CD14-positive monocyte (primary cell): ENCODE measurements at places on chromosomes 16 and 17. TPM values are rescaled to one million over a fixed set of nuclear protein-coding genes. Genes with fewer than 3 reads are reported as not detected.

ZNF469 gene
- polyA plus RNA-seq = 0.02 TPM

DNA sequence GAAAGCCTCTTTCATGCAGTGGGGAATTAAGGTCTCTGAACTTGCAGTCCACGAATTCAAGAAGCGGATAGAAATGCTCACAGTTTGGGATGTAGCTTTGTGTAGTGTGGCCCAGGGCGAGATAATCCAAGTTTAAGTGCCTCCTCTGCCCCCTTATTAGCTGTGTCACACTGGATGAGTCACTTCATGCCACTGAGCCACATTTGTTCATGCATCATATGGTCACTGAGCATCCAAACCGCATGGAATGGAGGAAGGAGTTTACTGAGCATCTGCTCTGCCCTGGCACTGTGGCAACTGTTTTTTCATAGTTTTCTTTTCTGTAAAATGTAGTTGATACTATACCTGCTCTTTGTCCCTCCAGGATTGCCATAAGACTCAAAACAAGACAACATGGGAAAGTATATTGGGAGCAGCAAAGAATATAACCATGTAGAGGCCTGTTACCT lies 15.1 kb upstream of the DHX8 start:
- H3K36me3 ChIP-seq = no peaks in the 10 kb centered on the region
- H3K27me3 ChIP-seq = no peaks in the 10 kb centered on the region
- H3K4me3 ChIP-seq = no peak overlapping the region
- no peaks in the 10 kb centered on the region for H3K4me1 ChIP-seq
- no peak for DNase-seq
- no peak overlapping the region for H3K27ac ChIP-seq

- no peaks in the 10 kb centered on the region for H3K4me1 ChIP-seq
- H3K36me3 ChIP-seq = no peaks in the 10 kb centered on the region
- H3K4me3 ChIP-seq = no peak overlapping the region
- no peak for DNase-seq
Measured at GRCh38 chr17:80592243-80592642, 47.6 kb downstream of the RPTOR start.

GRCh38 chr17:78680436-78680835 lies 101.6 kb downstream of the CYTH1 start:
- peak overlapping the region; percentile 42 for H3K27ac ChIP-seq
- H3K27me3 ChIP-seq = no peaks in the 10 kb centered on the region
- no peaks in the 10 kb centered on the region for H3K4me1 ChIP-seq

DNA sequence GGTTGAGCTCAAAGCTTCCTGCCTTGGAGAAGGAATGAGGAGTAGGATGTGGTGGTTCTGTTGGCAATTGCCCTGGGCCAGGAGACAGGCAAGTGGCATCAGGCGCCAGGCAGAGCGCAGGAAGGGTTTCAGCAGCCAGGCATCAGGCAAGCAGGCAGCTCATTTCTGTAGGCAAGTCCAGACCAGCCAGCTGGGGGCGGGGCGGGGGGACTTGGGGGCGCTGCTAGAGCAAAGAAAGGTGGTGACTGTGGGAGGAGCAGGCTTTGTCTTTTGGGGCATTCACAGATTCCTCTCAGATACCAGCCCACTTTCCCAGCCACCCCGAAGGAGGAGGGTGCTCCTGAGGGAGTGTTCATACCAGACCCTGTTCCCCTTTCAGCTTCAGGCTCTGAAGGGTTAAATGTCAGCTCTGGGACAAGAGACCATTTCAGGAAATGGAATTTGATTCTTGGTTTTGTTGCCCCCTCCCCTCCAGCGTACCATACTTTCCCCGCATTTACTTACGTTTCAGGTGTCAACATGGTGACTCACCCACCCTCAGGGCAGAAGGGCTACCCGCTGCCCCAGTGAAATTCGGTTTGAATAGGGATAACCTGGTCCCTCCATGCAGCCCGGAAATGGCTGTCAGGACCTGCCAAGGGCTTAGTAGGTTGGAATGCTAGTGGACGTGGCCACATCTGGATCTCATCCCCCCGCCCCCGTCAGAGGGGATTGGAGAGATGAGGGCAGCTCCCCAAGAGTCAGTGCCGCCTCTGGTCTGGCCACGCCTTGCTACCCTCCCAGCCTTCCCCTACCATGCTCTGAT lies 13.2 kb downstream of the NGFR start:
- no peaks in the 10 kb centered on the region for H3K36me3 ChIP-seq
- H3K4me3 ChIP-seq = no peak overlapping the region
- no peak overlapping the region for H3K27ac ChIP-seq
- DNase-seq = no peak
- peaks cover 5% of the 10 kb centered on the region for H3K4me1 ChIP-seq

NACA2 gene
- not detected for polyA plus RNA-seq

DNA sequence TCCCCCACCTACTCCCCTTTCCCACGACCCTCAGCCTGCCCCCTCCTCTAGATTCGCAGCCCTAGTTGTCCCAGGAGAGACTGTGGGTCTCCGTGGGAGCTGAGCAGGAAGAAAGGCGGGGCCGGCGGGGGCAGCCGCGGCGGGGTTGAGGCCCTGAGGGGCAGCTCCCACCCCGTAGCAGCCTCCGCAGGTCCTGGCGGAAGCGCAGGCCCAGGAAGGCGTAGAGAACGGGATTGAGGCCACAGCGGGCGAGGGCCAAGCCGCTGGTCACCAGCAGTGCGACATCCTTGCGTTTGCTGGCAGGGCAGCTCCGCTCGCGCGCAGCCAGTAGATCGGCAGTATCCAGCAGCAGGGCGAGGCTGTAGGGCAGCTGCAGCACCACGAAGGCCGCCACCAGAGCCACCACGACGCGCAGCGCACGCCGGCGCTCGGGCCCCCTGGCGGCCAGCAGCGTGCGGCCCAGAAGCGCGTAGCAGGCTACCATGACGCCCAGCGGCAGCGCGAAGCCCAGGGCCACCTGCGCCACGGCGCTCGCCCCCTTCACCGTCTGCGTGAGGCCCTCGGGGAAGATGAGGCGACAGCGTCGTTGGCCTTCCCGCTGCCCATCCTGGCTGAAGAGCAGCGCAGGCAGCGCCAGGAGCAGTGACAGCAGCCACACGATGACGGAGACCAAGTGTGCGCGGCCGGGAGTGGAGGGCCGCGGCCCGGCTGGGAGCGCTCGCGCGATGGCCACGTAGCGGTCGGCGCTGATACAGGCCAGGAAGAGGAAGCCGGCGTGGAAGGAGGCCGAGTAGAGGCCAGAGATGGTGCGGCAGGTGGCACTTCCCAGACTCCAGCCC lies 1.9 kb downstream of the CCR10 start:
- peak overlapping the region; percentile 75 for H3K4me3 ChIP-seq
- no peaks in the 10 kb centered on the region for H3K36me3 ChIP-seq
- DNase-seq = peak; percentile 77
- peaks cover 82% of the 10 kb centered on the region for H3K4me1 ChIP-seq

POLR3E gene
- polyA plus RNA-seq = 5.7 TPM

- H3K27me3 ChIP-seq = no peaks in the 10 kb centered on the region
- H3K4me3 ChIP-seq = no peak overlapping the region
- no peak for DNase-seq
- no peak overlapping the region for H3K27ac ChIP-seq
- no peaks in the 10 kb centered on the region for H3K36me3 ChIP-seq
- no peaks in the 10 kb centered on the region for H3K4me1 ChIP-seq
Measured at GRCh38 chr16:18936727-18937340, 10.6 kb upstream of the SMG1 start.

DNA sequence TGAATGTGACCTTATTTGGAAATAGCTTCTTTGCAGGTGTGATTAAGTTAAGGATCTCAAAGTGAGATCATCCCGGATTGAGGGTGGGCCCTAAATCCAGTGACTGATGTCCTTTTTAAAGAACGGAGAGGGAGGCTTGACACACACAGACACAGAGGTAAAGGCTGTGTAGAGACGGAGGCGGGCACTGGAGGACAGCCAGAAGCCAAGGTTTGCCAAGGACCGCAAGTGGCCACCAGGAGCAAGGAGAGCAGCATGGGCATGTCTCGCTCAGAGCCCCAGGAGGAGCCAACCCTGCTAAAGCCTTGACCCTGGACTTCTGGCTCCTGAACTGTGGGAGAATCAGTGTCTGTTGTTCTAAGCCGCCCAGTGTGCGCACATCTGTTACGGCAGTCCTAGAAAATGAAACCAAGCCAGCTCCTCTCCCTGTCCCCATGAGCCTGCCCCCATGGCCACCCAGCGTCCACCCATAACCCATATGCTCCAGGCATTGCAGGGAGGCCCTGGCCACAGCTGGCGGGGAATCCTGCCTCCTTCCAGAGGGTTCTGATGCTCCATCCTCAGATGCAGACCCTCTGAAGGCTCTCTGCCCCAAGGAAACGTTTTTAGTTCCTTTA lies 15.2 kb downstream of the CNGB1 start:
- DNase-seq = no peak
- no peaks in the 10 kb centered on the region for H3K4me1 ChIP-seq
- no peak overlapping the region for H3K4me3 ChIP-seq
- H3K27me3 ChIP-seq = no peaks in the 10 kb centered on the region
- no peak overlapping the region for H3K27ac ChIP-seq

SDR42E2 gene
- 0.23 TPM for polyA plus RNA-seq

DNA sequence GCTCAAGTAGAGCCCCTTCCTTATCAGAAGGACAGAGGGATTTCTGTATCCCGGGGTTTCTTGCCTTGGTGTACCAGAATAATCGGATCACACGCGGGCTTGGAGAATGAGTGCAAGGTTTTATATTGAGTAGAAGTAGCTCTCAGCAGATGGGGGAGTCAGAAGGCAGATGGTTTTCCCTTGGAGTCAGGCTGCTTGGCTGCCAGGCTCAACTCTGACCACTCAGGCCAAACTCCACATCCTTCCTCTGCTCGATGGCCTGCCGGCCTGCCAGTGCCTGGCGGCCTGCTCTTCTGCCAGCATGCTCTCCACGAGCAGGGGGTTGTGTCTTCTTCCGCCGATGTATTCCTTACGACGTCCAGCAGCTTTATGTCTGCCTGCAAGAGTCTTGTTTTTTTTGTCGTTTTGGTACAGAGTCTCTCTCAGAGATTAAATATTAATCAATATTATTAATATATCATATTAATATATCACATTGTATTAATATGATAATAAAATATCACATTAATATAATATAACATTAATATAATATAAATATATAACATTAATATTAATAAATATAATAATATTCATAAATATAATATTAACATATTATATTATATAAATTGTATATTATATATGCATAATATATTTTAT lies 229.2 kb upstream of the WSCD1 start:
- no peak overlapping the region for H3K27ac ChIP-seq
- H3K4me3 ChIP-seq = no peak overlapping the region
- H3K27me3 ChIP-seq = no peaks in the 10 kb centered on the region
- H3K36me3 ChIP-seq = no peaks in the 10 kb centered on the region
- H3K4me1 ChIP-seq = no peaks in the 10 kb centered on the region
- no peak for DNase-seq

EVI2A gene
- 125 TPM for polyA plus RNA-seq

LGALS9B gene
- not detected for polyA plus RNA-seq

MT1G gene
- 1.1 and 3.3 TPM in 2 replicates for polyA plus RNA-seq

DNA sequence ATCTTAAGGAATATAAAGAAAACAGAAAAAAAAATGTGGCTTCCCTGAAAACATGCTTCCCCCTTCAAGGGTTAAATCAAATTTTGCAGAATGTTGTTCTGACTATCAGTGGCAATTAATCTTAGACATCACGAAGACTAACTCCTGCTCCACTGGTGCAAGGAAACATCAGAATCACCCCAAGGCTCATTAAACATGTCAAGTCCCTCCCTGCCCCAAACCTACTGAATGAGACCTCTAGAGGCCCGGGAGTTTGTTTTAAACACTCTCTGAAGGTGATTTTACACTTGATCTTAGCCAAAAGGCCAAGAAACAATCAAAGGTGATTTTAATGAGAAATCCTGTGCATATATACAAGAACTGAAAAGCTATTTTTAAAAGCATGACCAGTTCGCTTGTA lies 18.3 kb downstream of the PSME3IP1 start:
- no peak for DNase-seq
- H3K4me1 ChIP-seq = peaks cover 24% of the 10 kb centered on the region
- no peaks in the 10 kb centered on the region for H3K27me3 ChIP-seq
- H3K27ac ChIP-seq = no peak overlapping the region
- peaks cover 66% of the 10 kb centered on the region for H3K36me3 ChIP-seq
- H3K4me3 ChIP-seq = no peak overlapping the region

- no peaks in the 10 kb centered on the region for H3K27me3 ChIP-seq
- no peak for DNase-seq
- H3K4me1 ChIP-seq = peaks cover 16% of the 10 kb centered on the region
- no peak overlapping the region for H3K4me3 ChIP-seq
- H3K36me3 ChIP-seq = no peaks in the 10 kb centered on the region
- no peak overlapping the region for H3K27ac ChIP-seq
Measured at GRCh38 chr17:51124640-51125503, 4.2 kb upstream of the SPAG9 start.

JUP gene
- 22.1 and 39.2 TPM in 2 replicates for polyA plus RNA-seq

DNA sequence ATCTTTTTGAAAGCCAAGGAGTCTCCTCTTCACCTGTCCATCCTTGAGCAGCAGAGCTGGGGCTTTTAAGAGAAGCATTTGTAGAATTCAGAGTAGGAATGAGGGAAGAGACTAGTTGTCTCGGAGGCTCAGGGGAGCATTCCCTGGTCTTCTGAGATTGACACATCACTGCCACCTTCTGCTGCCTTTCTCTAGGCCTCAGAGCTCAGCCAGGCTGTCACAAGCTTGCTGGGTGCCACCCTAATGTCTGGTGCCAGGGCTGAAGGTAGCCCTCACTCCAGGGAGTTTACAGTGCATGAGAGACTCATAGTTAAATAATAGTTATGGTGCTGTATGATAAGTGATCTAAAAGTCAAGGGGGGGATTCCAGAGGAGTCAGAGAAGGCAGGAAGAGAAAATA lies 39.7 kb downstream of the B9D1 start:
- no peak overlapping the region for H3K27ac ChIP-seq
- H3K4me1 ChIP-seq = no peaks in the 10 kb centered on the region
- H3K27me3 ChIP-seq = peaks cover 23% of the 10 kb centered on the region
- H3K36me3 ChIP-seq = no peaks in the 10 kb centered on the region
- DNase-seq = no peak
